ENCODE measurements at places on chromosomes 16 and 17. TPM values are rescaled to one million over a fixed set of nuclear protein-coding genes. Genes with fewer than 3 reads are reported as not detected.

Gene OR1A1
- total RNA-seq, result not detected

Gene RUNDC3A
- 0.82 TPM for total RNA-seq

DNA sequence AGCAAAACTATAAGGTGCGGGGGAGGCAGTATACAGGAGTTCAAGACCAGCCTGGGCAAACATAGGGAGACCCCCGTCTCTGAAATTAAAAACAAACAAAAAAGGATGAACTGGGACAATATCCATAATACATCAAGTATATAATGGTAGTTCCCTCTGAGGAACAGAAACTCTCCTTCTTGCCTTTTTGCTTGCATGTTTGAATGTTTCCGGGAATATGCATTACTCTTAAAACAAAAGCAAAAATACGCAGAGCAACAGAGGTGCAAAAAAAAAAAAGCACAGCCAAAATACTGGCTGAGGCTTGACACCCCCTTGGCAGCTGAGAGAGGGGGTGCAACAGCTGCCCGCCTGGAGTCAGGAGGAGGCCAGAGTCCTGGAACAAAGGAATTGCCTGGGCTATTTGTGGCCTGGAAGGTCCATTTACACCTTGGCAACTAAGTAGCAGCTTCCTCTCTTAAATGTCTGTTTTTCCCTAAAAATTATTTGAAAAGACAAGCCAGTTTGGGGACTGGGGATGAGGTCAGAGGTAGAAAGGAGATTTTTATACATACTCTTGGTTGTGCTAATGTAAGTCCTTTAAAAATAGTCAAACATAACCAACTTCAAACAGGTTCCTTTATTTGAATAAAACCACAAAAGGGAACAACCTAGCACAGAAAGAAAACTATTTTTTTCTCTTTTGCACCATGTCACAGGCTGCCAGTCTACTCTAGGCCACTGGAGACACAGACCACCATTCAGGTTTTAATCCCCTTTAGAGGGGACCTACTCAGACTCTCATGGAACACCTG is 19.5 kb downstream of the USP7 start:
- peak overlapping the region; percentile 5 for H3K27ac ChIP-seq
- no peaks in the 10 kb centered on the region for H3K36me3 ChIP-seq
- peaks cover 23% of the 10 kb centered on the region for H3K4me1 ChIP-seq
- no peak for DNase-seq
- peaks cover 2% of the 10 kb centered on the region for H3K27me3 ChIP-seq

Gene KCNH4
- 0.08 TPM for total RNA-seq

Gene ZNF213
- 10.1 TPM for total RNA-seq

Gene MEIOB
- not detected for total RNA-seq

DNA sequence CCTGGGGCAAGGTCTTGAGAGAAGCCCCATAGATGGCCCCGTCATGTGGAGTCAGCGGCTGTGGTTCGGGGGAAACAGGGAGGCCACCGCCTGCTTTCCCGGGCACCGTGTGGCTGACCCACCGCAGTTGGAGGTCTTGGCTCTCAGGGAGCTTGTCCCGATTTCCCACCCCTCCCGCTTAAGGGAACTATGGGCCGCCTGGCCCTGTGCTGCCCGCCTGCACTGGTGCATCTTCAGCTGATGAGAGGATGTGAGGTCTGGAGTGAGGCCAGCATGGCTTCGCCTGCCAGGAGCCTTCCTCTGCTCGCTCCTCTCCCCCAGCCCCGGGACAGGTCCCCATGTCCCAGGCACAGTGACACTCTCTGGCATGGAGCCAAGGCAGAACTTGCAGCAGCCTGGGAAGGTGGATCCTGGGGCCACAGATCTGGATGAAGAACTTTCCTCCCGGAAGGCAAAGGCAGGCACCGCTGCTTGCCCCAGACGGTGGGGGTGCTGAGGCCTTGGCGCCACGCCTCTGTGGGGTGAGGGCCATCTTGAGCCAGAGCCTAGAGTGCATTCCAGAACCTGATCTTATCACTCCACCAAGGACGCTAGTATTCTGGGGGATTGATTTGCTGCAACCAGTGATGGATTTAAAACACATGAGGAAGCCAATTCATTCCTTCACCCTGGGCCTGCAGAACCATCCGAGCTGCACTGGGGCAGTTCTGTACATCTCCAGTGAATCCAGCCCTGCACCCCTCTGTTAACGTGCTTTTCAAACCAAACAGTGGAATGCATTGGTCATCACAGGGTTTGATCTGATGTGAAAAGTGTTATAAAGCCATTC is 178.6 kb upstream of the TNRC6C start:
- H3K27ac ChIP-seq, result no peak overlapping the region
- no peak for DNase-seq
- H3K4me3 ChIP-seq, result no peak overlapping the region
- H3K27me3 ChIP-seq, result peaks cover 8% of the 10 kb centered on the region
- no peaks in the 10 kb centered on the region for H3K36me3 ChIP-seq
- H3K4me1 ChIP-seq, result peaks cover 5% of the 10 kb centered on the region

GRCh38 chr16:10576390-10577304 is 3.8 kb downstream of the EMP2 start:
- H3K4me1 ChIP-seq, result peaks cover 13% of the 10 kb centered on the region
- DNase-seq, result no peak
- H3K4me3 ChIP-seq, result no peak overlapping the region
- H3K36me3 ChIP-seq, result no peaks in the 10 kb centered on the region

Gene SEPTIN12
- total RNA-seq, result 11.5 TPM

- DNase-seq, result no peak
- H3K4me1 ChIP-seq, result peaks cover 27% of the 10 kb centered on the region
- no peak overlapping the region for H3K4me3 ChIP-seq
- no peaks in the 10 kb centered on the region for H3K27me3 ChIP-seq
- no peaks in the 10 kb centered on the region for H3K36me3 ChIP-seq
Measured at GRCh38 chr17:64245218-64246145, 17.6 kb downstream of the TEX2 start.

Gene CEP20
- 16.1 TPM for total RNA-seq

DNA sequence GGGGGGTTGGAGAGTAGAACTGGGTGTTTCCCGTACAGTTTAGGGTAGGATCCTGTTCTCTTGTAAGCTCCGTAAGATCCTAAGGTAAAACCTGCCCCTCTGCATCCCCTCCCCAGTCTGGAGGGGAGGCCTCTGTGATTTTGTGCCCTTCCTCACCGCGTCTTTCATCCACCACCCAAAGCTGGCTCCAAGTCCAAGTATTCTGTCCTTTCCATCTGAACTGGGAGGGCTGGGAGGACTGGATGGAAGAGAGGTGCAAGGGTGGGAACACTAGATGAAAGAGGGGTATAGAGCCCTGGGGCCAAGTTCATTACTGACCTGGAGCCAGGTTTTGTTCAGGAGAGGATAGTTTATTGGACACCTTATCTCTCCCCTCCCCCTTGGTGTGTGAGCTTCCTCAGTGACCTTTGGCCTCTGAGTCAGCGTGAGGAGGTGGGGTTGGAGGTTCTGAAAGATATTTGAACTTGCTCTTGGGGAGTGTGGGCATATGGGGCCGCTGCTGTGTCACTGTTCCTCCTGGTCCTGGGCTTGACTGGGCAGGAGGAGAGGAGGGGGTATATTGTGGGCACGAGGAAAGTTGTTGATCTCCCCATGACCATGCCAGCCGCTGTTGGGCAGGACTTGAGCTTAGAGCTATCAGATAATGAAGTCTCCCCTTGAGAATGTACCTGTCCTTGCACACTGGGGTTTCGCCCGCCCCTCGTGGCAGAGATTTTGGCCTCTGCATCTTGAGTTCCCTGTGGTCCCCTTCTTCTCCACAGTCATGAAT is 1.6 kb downstream of the LASP1 start:
- peak overlapping the region; percentile 95 for H3K4me3 ChIP-seq
- H3K36me3 ChIP-seq, result peaks cover 13% of the 10 kb centered on the region
- no peak for DNase-seq
- peaks cover 37% of the 10 kb centered on the region for H3K4me1 ChIP-seq
- H3K27me3 ChIP-seq, result peaks cover 35% of the 10 kb centered on the region
- peak overlapping the region; percentile 78 for H3K27ac ChIP-seq

Gene SYNGR3
- total RNA-seq, result 0.82 TPM

DNA sequence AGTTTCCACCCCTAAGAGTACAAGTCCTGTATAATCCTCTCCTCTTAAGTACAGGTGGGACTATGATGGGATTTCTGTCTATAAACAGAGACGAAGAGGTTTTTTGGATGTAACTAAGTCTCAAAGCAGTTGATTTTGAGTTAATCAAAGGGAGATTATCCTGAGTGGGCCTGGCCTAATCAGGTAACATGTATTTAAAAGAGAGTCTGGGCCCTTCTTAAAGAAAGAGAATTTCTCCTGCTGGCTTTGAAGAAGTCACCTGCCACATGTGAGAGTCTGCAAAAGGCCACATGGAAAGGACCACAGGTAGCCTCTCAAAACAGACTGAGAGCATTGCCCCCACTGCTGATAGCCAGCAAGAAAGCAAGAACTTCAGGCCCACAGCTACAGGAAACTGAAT is 142.3 kb downstream of the IRX5 start:
- H3K27me3 ChIP-seq, result peaks cover 5% of the 10 kb centered on the region
- DNase-seq, result no peak
- no peak overlapping the region for H3K27ac ChIP-seq
- H3K36me3 ChIP-seq, result no peaks in the 10 kb centered on the region
- H3K4me3 ChIP-seq, result no peak overlapping the region

Gene CLDN6
- 33.0 TPM for total RNA-seq

Gene MLLT6
- total RNA-seq, result 33.8 TPM

DNA sequence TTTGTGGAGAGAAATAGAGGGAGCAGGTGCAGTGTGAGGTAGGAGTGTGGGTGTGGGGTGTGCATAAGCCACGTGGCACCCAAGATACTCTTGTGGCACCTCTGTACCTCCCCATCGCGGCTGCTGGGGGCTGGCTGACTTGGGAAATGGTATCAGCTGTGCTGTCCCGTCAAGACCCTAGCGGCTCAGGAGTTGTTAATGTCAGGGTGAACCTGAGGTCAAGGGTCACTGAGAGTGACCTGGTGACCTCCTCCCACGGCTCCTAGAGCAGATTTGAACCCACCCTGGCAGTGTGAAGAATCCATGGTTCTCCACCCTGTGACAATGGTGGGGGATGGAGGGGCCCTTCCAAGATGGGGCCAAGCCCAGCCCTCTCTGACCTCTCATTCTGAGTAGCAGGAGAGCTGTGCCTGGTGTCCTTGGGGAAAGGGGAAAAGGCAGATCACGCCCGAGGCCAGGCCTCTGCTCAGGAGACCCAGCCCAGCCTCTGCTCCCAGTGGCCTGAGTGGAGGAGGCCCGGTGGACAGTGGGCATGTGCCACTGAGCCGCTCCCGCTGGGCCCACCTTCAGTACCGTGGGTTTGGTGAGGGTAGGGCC is 3.0 kb upstream of the WFIKKN2 start:
- peaks cover 1% of the 10 kb centered on the region for H3K27me3 ChIP-seq
- no peaks in the 10 kb centered on the region for H3K36me3 ChIP-seq
- DNase-seq, result no peak
- no peak overlapping the region for H3K4me3 ChIP-seq
- H3K4me1 ChIP-seq, result peaks cover 6% of the 10 kb centered on the region

GRCh38 chr17:47200325-47200664 is 8.9 kb upstream of the MYL4 start:
- DNase-seq, result no peak
- H3K4me3 ChIP-seq, result no peak overlapping the region
- peaks cover 5% of the 10 kb centered on the region for H3K4me1 ChIP-seq

DNA sequence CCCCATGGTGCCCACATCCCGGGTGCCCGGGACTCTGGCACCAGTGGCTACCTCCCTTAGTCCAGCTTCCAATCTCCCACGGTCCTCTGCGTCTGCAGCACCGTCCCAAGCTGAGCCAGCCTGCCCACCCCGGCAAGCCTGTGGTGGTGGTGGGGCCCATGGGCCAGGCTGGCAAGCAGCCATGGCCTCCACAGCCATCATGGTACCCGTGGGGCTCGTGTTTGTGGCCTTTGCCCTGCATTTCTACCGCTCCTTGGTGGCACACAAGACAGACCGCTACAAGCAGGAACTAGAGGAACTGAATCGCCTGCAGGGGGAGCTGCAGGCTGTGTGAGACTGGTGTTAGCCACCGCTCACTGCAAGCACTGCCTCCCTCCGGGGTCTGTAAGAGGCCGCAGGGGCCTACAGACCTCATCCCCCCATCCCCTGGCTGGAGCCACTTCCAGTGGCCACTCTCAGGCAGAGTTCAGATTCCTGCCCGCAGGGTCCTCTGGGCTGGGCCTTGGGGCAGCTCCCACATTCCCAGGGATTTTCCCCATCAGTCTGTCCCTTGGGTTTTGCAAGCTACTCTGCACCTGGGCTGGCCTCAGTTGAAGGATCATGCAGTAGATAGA is 3.9 kb upstream of the SETD1A start:
- H3K4me1 ChIP-seq, result peaks cover 15% of the 10 kb centered on the region
- H3K27me3 ChIP-seq, result peaks cover 28% of the 10 kb centered on the region
- DNase-seq, result peak; percentile 83
- peaks cover 15% of the 10 kb centered on the region for H3K36me3 ChIP-seq
- H3K4me3 ChIP-seq, result no peak overlapping the region
- no peak overlapping the region for H3K27ac ChIP-seq

DNA sequence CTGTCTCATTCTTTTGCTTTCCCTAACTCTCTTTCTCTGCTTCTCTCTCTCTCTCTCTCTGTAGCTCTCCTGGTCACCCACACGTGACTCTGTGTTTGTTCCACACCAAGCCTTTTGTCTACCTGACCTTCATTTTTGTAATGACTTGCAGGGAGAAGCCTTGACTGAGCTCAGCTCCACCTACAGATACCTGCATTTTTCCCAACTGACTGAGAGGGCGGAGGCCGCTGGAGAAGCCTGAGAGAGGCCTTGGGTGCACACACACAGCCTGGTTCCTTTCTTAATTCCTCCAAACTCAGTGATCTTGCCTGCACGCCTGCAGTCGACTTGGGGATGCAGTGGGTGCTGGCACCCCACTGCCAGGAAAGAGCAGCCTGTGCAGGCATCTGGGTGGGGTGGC is 68.8 kb downstream of the LYRM1 start:
- H3K4me3 ChIP-seq, result no peak overlapping the region
- H3K36me3 ChIP-seq, result no peaks in the 10 kb centered on the region
- no peaks in the 10 kb centered on the region for H3K4me1 ChIP-seq
- DNase-seq, result no peak
- H3K27me3 ChIP-seq, result peaks cover 7% of the 10 kb centered on the region
- no peak overlapping the region for H3K27ac ChIP-seq

DNA sequence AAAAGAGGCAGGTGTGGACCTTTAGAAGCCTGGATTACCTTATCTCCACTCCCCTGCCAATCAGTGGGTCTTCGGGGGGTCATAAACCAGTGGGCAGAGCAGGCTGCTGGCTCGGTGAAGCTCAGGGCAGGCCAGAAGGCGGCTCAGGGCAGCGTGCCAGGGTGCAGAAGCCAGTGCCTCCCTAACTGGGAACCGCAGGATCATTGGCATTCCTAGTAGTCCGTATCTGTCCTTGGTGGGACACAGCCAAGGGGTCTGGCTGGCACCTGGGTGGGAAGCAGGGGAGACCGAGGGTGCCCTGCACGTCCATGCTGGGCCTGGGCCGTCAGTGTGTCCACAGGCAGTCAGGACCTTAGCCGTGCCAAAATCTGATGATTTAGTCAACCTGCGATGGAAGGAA is 76.8 kb downstream of the SEC14L1 start:
- peaks cover 16% of the 10 kb centered on the region for H3K4me1 ChIP-seq
- DNase-seq, result no peak
- H3K4me3 ChIP-seq, result no peak overlapping the region
- peaks cover 11% of the 10 kb centered on the region for H3K27me3 ChIP-seq
- peaks cover 48% of the 10 kb centered on the region for H3K36me3 ChIP-seq

DNA sequence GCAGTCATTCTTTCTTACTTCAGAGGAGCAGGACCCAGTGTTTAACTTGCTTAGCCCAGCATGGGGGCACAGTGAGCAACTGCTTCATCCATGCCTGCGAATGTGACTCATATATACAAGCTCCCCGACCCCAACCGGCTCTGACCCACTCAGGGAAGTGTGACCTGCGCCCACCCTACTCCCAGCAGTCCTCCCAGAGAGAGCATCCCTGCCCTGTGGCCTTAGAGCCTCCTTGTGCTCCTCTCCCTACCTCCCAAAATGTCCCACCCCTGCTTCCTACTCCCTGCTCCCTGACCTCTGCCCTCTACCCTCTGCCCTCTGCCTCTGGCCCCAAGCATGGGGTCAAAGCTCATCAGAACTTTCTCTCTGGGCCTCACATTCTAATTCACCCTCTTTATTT is 46.9 kb upstream of the DLX4 start:
- H3K27ac ChIP-seq, result no peak overlapping the region
- DNase-seq, result no peak

Measured in endothelial cell (in vitro differentiated cells).